SK-N-DZ (cell line): ENCODE measurements at places on chromosomes 16 and 17.

- DNase-seq = no peak
These were observed 42.0 kb upstream of the RPL38 start for GRCh38 chr17:74161503-74161875.

- no peak for DNase-seq
These were observed 6.8 kb downstream of the STAC2 start for GRCh38 chr17:39218906-39219305.

DNA sequence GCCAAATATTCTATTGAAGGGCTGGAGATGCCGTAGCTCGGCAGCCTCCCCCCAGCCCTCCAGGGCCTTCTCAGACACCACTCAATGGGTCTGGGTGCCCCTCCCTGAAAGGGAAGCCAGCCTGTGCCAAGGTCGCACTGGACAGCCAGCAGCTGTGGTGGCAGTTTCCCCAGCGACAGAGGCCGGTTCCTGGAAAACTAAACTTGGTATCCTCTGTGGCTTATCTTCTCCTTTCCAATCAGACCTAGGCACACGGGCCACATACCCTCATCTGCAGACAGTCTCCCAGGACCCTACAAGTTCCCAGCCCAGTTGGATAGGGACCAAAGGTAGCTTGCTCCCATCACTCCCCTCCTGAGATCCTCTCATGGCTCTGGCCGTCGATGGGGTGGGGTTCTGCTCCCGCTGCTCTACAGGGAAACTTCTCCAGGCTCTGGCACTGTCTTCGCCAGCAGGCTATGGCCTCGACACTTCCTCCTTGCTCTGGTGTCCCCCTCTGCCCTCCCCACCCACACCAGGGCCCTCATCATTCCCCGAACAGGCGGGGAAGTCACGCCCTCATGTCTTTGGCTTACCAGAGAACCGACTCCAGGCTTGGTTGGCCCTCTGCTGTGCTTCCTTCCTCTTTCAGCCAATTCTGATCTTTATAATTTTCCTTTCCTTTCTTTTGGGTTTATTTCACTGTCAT is 18.3 kb upstream of the IL21R start:
- DNase-seq = no peak

DNA sequence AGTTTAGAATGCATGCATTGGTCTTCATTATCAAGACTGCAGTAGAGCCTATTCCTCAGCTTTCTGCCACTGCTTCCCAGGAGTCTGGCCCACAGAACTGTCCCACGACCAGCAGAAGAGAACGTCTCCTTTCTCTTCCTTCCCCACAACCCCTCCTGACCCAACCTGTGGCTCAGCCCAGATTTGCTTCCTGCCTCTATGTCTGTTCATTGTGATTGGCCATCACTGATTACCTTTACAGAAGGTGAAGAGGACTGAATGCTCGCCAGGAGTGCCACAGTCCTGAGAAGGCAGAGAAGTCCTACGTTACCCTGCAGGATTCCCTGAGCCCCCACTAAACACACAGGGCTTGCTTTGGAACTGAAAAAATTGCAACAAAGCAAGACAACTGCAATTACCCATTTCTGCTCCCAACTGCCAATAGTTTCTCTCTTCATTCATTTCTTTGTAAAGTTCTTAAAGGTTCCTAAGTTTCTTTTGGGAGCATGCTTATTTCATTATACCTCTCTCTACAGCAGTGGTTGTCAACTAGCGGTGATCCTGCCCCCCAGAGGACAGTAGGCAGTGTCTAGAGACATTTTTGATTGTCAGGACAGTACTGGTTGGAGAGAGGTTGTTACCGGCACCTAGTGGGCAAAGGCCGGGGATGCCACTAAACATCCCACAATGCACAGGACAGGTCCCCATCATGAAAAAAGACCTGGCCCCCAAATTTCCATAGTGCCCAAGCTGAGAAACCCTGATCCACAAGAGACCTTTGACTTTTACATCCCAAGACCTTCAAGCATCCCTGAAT is 4.5 kb upstream of the NAT9 start:
- DNase-seq = peak; percentile 47

DNA sequence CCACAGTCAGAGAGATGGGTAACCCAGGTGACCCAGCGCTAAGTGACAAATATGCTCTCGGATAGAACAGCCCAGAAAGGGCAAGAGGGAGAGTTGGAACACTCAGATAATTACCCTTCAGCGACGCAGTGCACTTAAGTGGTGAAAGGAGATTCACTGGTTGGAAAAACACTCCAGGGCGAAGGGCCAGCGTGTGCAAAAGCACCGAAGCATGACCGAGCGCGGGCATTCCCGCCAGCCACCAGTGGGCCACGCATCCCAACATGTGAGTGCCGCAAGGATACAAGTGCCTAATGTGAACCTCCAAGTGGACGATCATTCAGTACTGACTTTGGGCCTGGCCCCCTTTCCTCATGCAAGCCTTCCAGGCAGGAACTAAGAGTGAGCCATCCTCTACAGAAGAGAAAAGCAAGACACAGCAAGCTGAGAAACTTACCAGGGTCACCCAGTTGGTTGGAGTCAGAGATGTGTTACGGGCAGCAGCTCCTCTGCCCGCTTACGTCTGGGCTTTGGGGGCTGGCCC is 258.4 kb downstream of the C16orf95 start:
- DNase-seq = no peak

- DNase-seq = no peak
These were observed 205.2 kb upstream of the WSB1 start for GRCh38 chr17:27088767-27089078.

DNA sequence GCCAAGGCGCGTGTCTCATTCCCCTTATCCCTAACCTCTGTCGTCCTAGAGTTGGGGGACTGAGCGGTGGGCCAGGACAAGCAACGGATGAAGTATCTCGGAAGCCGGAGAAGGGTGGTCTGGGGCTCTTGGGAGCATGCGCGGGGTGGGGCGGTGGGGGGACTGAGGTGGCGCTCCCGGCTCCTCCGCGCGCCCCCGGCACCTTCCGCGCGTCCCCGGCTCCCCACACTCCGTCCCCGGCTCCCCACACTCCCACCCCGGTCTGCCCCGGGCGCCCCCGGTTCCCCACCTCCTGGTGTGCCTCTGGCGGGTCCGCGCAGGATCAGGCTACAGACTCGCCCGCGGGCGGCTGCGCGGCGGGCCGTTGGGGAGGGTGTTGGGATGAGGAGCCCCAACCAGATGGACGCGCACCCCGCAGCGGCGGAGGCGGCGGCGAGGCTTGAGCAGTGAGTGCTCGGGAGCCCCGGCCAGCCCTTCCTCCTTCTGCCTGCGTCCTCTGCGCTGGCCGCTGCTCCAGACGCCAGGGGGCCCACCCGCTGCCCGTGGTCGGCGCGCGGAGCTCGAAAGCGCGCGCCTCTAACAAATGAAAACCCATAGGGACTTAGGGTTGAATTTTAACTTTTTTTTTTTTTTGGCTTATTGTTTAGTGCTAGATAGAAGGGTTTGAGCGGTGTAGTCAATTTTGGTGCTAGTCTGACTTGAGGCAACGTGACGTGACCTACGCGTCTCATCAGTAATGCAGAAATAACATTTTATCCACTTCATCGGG is 5.6 kb upstream of the CRYM start:
- peak; percentile 52 for DNase-seq

DNA sequence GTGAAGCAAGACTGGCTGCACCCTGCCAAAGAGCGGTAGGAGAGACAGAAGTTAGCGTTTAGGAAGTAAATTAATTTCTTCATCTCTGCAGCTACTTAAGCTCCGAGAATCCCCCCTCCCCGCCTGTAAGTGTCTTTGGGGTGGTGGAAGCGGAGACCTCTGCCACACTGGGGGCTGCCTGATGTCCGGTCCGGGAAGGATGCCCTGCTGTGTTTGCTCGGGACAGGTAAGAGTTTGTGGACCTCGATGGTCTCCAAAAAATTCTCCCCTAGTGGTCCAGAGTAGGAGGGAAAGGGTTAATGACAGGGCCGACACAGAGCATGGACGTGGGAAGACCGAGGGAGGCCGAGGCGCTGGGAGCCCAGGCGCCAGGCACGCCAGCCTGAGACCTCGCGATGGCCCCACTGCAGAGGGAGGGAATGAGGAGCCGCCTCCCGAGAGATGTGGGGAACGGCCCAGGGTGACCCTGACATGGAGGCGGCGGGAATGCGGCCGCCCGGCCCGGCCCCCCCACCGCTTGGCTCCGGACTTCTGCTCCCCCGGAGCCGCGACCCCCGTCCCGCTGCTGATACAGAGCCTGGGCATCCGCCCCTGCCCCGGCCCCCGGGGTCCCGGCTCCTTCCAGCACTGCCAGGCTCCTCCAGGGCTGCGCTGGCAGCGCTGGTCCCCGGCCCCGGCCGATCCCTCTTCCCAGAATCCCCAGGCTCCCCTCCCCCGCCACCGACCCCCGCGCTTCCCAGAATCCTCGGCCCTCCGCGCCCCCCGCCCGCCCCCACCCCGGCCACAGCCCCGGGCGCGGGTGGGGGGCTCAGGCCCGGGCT is 680 bp downstream of the ZNF629 start:
- peak; percentile 54 for DNase-seq
